ENCODE measurements at places on chromosomes 1 and 21.

DNA sequence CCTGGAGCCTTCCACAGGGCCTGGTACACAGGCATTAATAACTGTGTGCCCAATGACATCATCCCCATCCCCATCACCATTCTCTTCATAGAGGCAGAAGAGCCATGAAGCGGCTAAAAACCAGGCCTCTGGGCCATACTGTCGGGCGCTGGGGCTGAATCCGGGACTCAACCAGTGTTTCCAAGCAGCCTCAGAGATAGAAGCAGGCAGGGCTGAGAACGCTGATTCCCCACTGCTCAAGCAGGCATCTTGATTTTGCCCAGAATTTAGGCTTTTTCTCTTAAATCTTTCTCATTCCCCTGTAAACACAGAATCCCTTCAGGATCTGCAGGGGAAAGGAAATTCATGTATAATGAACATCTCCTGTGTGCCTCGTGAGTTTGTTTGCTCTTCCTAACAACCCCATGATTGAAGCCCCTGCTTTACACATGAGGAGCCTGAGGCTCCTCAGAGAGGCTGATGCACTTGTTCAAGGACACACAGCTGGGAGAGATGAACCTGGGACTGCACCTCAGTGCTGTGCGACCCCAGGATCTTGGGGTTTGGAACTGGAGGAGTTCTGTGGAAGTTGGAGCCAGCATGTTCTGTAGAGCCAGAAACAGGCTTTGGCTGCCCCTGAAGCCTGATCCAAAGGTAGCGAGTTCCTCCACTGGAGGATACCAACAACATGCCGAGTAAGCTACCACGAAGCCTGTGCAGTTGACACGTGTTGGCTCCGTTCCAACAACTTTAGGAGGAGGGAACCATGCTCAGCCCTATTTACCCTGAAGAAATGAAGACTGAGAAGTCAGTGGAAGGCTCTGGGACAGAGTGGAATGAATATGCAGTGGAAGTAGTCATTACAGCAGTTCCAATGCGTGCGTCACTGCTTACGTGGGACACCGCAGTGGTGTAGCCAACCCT lies 55.5 kb downstream of the EDN2 start:
- DNase-seq, result no peak

- DNase-seq, result peak; percentile 37
Observed at GRCh38 chr21:24023402-24023801, 1583.9 kb downstream of the MRPL39 start.

DNA sequence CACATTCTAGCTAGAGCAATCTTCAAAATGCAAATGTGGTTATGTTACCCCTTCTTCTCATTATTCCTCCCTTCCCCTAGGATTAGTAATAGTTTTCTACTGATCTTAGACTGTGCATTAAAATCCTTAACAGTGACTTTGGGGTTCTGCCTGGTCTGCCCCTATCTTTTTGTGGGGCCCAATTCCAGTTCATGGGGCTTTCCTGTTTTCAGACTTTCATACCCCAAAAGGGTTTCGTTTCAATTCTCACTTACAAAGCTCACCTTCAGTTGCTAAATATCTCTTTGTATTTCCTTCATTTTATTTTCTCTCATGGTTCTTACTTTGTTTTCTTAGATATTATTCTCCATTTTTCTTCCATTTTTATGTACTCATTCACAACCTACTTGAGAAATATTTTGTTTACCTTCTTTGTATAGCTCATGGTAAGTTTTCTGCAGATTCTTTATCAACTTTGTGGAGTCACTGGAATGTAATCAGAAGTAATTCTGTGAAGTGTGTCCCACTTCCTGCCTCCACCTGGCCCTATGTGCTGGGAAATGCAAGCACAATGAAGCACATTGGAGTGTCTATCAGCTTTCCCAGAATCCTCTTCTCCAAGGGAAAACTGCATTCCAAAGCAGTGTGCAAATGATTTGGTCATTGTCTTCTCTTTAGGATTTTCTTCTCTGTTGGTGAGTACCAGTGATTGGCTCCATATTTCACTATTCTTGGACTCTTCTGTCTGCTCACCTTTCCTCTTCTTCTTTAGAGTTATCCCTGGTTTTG lies 350.2 kb downstream of the ZNF326 start:
- DNase-seq, result no peak

GRCh38 chr1:245958016-245958415 lies 549.1 kb downstream of the SMYD3 start:
- no peak for DNase-seq

- DNase-seq, result no peak
Observed at GRCh38 chr1:246482805-246483568, 24.1 kb downstream of the SMYD3 start.
